ENCODE measurements at places on chromosomes 6 and 20.

- DNase-seq = no peak
Observed at GRCh38 chr20:4973330-4974097, 27.8 kb downstream of the SLC23A2 start.

GRCh38 chr6:51466427-51466826 is 621.0 kb downstream of the PKHD1 start:
- DNase-seq = no peak

- no peak for DNase-seq
Observed at GRCh38 chr20:60192326-60192725, 234.1 kb downstream of the CDH26 start.

GRCh38 chr20:14879020-14879697 is 541.7 kb upstream of the FLRT3 start:
- peak; percentile 98 for DNase-seq

DNA sequence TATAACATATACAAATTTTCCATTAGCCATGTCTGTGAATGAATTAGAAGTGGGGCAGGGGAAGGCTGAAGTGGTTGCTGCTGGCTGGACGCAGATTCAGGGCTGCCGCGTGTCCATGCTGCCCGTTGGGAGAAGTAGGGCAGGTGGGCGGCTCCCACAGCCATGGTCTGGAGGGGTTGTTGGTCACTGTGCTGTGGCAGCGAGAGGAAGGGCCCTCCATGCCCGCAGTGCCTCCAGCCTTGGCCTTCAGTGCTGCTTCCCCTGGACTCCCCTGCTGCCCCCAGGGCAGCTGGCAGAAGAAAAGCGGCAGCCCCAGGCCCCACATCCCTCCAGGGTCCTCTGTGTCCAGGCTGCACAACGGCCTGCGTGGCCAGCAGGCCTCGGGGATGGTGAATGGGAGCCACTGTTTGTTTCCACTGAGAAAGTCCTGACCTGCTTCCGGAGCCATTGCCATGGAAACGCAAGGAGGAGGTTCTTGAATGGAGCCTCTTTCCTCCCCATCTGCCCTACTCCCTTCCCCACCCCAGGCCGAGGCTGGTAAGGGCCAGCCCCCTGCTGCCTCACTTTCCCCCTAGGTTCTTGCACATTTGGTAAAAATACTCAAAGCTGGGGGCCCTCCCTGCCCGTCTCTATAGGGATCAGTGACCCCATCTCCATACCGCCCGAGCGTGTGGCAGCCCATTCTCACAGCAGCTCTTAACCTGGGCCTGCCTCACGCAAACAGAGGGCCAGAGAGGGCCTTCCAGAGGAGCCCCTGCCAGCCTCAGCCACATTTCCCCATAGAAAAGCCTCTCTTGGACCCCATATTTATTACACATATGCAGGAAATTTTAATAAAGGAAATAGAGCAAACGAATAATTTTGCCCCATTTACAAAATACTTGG is 113.3 kb downstream of the SASH1 start:
- no peak for DNase-seq

GRCh38 chr6:112308476-112308875 is 38.7 kb upstream of the RFPL4B start:
- DNase-seq = no peak

DNA sequence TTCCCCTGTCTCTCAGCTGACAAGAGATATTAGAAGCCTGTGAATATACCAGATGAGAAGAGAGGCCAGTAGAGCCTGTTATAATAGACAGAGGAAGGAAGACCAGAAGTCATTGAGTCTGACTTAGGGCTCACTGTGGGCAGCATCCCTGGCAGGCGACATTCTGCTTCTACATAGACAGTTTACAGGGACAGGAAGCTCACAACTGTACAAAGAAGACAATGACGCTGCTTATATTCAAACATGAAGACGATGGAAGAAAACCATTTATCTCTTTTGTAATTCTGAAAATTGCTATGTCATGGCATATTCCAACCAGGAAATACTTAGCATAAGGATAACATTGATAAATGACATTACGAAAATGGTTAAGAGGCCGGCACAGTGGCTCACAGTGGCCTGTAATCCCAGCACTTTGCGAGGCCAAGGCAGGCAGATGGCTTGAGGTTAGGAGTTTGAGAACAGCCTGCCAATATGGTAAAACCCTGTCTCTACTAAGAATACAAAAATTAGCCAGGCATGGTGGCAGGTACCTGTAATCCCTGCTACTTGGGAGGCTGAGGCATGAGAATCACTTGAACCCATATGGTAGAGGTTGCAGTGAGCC is 170.9 kb downstream of the UBE3D start:
- DNase-seq = no peak

DNA sequence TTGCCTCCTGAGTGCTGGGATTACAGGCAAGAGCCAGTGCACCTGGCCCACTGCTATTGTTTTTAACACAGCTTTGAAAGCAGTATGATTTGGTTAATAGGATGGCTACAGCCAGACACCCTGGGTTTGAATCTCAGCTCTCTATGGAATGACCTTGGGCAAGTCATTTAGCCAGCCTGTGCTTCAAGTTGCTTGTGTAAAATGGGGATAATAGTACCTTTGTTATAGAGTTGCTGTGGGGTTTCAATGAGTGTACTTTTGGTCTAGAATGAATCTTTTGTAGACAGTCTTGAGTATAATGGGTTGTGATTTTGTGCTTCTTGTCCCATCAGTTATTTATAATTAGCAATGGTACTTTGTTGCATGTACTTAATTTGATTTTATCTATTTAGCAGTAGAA is 70.9 kb downstream of the JARID2 start:
- no peak for DNase-seq

DNA sequence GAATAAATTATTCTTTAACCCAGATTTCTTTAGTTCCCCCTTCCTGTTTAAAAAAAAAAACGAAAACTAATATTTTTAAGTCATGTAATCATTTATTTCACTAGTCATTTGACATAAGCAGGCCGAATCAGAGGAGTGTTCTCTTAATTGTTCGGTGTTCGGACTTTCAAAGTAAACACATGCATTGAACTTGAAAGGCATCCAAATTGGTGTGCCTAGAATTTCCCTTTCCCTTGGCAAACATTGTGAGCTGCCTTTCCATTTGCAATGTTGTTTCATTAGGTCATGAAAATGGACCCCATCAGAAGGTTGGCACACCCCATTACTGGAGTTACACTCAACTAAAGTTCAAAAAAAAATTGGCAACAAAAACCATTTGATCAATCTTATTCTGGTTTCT is 283.0 kb upstream of the MARCKS start:
- DNase-seq = no peak

DNA sequence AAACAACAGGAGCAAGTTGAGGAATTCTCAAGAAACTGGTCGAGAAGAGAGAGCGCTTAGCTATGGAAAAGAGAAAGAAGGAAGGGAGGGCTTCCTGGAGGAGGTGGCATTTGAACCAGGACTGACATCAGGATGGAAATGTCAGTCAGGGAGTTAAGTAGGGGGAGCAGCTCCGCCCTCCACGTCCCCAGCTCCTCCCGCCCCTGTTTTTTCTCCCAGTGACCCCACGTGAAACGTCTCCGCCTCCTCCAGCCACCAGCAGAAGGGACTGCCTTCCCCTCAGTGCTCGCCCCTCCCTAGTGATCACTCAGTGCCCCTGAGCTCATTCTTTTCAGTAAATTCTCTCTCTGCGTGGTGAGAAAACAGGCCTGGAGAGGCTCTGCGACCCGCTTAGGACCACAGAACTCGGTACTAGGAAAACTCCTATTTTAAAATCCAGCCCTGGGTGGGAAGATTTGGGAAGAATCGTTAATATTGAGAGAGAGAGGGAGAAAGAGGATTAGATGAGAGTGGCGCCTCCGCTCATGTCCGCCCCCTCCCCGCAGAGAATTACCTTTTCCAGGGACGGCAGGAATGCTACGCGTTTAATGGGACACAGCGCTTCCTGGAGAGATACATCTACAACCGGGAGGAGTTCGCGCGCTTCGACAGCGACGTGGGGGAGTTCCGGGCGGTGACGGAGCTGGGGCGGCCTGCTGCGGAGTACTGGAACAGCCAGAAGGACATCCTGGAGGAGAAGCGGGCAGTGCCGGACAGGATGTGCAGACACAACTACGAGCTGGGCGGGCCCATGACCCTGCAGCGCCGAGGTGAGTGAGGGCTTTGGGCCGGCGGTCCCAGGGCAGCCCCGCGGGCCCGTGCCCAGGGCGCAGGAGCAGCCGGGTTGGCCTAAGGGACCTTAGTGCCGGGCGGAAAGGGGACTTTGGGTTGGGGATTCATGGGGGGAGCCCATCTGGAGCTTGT is 4.6 kb downstream of the HLA-DPB1 start:
- DNase-seq = no peak

DNA sequence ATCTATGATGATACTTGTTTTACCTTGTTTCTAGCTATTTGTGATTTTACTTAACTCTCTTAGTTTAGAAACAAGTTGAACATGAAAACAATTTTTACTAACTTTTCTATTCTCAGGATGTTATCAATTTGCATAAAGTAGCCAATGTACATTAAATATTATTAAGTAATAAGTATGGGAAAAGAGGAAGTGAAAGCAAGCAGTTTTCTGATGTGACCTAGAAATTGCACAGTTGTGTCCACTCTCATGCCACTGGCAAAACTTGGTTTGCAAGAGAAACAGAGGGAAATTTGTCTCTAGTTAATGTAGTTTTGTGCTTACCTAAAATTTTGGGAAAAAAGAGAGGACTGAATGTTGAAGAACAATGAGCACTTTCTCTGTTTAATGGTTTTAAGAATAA is 19.2 kb upstream of the TSPYL1 start:
- DNase-seq = no peak

DNA sequence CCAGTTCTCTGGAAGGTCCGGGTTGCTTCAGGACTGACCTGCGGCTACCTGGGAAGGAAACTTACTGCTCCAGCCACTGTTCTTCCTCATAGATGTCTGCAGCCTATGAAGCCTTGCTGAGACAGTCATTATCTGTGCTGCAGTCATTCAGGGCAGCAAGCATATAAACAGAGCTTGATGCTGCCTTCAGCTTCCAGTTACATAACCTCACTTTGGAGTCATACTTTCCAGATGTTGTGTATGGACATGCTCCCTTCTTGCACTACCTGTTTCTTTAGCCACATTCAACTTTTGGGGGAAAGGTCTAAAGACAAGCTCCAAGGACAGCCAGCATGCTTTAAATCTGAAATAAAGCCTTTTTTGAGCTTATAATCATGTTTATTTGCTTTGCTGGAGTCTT is 98.1 kb downstream of the SLC24A3 start:
- DNase-seq = no peak

DNA sequence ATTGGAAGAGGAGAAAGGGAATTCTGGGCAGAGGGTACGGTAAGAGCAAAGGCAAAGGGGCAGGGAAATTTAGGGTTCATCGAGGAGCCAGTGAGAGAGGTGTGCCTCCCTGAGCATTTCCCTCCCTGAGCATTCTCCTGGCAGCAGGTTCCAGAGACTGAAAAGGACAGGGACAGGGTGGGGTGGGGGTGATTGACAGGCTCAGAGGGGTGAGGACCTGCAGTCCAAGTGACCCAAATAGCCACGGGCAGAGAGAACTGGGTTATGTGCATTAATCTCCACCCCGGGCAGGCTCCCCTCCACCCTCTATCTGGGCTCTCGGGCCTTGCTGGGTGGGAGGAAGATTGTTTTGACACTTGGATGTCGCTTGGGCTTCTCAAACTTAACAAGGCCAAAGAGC is 69.5 kb downstream of the KCNB1 start:
- no peak for DNase-seq

GRCh38 chr6:20876036-20876435 is 341.8 kb downstream of the CDKAL1 start:
- DNase-seq = peak; percentile 13

- DNase-seq = no peak
Observed at GRCh38 chr6:117530467-117531242, 48.2 kb downstream of the DCBLD1 start.

GRCh38 chr6:111805511-111806164 is 67.6 kb downstream of the FYN start:
- DNase-seq = peak; percentile 65

GRCh38 chr20:14488212-14488611 is 150.8 kb upstream of the FLRT3 start:
- no peak for DNase-seq

- DNase-seq = peak; percentile 92
Observed at GRCh38 chr6:70371454-70372105, 41.7 kb upstream of the FAM135A start.

DNA sequence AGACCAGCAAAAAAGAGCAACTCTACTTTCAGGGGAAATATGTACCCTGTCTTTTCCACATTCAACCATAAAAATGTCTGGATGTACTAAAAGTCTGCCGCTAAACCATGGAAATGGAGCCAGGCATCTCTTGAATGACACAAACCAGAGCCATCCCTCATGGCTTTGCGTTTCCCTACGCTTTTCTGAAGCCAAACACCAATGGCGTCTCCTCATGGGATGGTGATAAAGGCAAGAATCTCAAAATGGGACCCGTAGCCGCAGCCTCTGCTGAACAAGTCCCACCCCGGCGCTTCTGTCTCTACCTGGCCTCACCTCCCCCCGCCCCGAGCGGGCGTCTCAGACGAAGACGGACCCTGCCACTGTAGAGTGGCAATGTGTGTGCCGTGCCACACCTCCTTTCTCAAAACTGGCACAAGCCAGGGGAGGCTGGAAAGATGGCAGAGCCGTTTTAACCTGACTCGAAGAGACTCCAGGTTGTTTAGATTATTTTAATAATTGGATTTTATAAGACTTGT is 80.3 kb upstream of the AFDN start:
- no peak for DNase-seq

DNA sequence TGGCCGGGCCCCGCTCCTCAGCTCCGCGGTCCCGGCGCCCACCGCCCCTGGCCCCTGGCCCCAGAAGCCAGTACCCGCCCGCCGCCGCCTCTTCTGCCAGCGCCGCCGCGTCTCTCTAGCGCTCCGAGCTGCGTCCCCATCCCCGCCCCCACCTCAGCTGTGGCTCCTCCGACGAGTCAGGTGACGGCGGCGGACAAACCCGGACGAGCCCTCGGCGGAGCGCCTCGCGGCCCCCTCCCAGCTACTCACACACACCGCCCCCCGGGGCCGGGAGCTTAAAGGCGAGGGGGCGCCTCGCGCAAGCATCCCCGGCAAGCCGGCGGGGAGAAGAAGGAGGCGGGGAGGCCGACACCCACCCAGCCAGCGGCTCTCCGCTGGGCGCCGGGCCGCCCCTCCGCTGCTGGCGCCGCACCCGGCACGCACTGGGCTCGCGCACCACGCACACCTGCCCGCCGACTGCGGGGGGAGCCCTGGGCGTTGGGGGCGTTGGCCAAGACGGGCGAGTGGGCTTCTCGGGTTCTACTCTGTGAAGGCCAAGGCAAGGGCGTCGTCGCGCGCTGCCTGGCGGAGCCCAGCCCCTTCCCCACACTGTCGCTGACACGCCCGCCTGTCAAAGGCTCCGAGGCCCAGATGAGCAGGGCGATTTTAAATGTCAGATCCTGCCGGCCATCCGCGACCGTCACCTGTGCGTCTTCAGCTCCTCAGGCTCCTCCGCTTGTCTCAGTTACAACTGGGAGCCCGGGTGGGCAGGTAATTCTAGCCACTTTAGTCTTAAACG is at the start of gene SNAP91:
Gene SNAP91 (minus strand): TSS at position 132 of the 778 bp plus-strand sequence. CDS start 1,174 bp downstream, outside the sequence.
- no peak for DNase-seq
